ENCODE measurements at places on chromosomes 16 and 17.

DNA sequence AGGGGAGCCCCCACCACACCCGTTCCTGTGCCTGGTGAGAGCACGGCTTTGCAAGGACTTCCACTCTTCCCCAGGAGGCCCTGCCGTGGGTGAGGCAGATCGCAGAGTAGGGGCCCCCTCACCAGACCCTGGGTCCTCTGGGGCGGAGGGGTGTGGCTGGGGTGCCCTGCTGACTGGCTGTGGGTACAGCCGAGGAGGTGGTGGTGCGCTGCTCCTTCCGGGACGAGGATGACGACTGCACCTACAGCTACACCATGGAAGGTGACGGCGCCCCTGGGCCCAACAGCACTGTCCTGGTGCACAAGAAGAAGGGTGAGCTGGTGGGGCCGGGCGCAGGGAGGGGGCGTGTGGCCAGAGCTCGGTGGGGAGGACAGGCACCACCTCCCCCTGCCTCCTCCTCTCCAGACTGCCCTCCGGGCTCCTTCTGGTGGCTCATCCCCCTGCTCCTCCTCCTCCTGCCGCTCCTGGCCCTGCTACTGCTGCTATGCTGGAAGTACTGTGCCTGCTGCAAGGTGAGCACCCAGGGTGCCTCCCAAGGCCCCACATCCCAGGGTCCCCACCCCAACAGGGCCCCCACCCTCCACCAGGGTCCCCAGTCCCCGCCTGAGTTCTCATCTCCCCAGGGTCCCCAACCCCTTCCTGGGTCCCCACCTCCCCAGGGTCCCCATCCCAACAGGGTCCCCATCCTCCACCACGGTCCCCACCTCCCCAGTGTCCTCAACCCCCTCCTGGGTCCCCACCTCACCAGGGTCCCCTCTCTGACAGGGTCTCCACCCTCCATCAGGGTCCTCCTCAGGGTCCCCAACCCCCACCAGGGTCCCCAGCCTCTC lies 16.1 kb downstream of the ITGB4 start:
- DNase-seq = no peak

- DNase-seq = no peak
Observed at GRCh38 chr17:73519714-73520368, 124.4 kb downstream of the SDK2 start.

DNA sequence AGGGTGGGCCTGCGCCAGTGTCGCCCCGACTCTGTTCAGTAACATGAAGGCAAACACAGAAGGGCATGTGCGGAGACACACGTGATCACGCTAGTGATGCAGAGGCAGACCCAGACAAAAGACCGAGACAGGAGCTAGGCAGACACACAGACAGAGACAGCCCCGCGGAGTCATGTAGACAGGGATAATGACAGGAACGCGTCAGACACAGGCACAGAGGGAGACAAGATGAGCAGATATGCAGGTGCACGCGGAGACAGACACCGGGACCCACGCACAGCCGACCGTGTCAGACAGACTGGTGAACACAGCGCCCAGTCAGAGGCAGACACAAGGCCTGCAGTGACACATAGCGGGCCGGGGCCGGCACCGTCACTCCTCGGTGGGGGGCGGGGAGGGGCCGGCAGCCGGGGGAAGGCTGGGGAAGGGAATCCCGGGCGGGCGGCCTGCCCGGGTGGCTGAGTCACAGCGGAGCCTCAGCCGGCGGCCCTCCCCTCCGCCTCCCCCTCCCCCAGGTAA lies 7.4 kb downstream of the KDM6B start:
- DNase-seq = no peak

DNA sequence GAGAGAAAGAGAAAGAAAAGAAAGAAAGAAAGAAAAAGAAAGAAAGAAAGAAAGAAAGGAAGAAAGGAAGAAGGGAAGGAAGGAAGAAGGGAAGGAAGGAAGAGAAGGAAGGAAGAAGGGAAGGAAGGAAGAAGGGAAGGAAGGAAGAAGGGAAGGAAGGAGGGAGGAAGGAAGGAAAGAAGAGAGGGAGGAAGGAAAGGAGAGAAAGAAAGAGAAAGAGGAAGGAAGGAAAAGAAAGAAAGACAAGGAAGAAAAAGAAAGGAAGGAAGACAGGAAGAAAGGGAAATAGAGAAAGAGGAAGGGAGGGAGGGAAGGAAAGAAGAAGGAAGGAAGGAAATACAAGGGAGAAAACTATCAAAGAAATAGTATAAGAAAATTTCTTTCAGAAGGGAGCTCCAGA lies 7.2 kb upstream of the KRTAP4-7 start:
- DNase-seq = no peak

DNA sequence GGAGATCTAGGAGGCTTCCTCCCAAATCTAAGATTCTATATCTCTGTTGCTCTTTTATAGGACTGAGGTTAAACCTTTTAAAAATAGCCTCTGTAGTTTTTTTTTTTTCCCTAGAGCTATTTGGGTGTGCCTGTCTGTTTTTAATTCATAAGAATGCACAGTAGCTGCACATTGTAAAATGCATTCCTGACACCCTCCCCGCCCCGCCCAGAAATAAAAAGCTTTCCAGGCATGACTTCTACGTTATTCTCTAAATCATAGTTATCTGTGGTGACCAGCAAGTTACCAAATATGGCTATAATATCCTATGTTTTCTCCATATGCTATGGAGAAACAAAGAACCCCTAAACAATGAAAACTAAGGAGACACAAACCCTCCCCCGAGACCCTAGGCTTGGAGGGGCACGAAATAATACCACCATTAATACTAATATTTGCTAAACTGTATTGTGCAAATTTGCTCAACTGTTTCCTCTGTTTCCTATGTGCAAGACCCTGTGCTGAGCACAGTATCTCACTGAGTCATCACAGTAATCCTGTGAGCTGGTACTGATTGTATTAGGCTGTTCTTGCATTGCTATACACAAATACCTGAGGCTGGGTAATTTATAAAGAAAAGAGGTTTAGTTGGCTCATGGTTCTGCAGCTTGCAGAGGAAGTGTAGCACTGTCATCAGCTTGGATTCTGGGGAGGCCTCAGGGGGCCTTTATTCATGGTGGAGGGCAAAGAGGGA lies 388.3 kb downstream of the CA10 start:
- DNase-seq = no peak

DNA sequence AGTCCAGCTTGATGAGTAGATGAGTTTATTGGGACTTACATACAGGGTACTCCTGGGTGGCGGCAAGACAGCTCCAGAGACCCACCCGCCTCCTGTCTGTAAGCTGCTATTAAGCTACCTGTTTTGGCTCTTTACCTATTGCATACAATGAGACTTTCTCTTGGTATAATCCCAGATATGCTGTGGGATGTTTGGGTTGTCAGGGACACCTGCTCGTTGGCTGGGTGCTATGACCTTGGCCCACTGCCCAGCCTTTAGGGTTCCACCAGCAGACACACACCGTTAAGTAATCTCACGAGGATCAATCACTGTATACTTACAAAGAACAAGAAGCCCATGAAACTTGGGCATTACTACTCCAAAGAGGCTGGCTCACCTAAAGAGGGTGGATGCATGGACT lies 116.4 kb downstream of the NPIPB5 start:
- no peak for DNase-seq

DNA sequence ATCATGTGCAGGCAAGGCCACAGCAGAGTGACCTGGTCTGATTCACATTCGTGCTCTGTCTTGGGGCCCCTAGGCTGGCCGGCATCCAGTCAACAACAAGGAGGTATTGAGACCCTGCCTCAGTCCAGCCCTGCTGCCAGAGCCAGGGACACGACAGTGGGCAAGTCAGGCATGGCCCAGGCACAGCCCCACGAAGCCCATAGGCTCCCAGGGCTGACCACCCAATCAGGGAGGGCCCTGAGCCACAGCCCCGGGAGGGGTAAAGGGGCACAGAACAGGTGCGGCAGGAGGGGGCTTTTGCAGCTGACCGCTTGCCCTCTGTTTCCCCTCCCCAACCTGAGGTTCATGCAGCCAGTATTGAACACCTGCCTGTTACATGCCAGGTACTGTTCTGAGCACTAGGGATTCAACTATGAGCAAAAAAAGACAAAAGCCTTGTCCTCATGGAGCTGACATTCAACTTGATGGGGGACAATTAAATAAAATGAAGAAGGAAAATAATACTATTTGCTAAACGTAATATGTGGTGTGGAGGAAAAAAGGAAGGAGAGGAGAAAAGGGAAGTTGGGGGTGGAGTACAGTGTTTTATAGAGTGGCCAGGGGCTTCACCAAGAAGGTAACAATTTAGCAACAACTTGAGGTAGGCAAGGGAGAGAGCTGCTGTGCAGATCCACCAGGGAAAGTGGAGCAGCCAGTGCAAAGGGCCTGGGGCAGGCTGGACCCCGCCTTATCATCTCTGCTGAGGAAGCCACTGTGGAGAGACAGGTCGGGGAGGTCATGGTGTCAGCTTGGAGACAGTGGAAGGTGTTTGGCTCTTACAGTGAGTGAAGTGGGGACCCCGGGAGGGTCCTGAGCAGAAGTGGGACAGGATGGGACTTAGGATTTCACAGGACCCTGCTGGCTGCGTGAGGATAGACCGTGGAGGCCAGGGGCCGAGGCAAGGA lies 6.1 kb downstream of the DRC3 start:
- no peak for DNase-seq

DNA sequence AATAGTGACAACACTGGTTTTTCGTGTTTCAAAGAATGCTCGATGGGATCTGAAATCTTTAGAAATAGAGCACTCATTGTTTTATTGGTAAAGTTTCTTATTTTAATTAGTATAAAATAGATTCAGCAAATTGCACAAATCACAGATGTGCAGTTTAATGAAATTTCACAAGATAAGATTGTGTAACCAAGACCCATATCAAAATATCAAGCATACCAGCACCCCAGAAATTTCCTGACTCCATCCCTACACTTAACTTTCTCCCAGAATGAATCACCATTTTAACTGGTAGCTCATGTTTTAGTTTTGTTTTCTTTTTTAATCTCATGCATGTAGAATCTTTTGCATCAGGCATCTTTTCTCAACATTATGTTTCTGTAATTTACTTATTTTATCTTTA lies 185.9 kb downstream of the KCNJ2 start:
- no peak for DNase-seq

DNA sequence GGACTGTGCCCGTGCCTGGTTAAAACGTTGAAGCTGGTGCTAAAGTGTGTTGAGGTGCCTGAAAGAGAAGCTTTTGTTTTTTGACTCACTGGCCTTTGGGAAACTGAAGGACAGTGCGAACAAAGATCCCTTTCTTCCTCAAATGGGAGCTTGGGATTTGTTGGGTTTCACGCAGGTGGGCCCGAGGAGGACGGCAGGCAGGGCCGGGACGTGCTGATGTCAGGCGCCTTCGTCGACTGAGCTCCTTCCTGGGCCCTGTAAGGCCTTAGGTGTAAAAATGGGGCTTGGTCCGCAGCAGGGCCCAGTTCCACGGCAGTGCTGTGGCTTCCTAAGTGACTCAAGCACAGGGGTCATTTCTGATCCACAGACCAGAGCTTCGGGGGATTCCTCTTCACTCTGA lies 106.9 kb downstream of the BANP start:
- DNase-seq = no peak

- no peak for DNase-seq
Observed at GRCh38 chr16:23206986-23207385, 24.4 kb downstream of the SCNN1G start.

- no peak for DNase-seq
Observed at GRCh38 chr17:42519546-42520491, 16.2 kb upstream of the NAGLU start.
